NCI-H1436 treated with DMSO at 0.1 percent for 48 hours (cell line): ENCODE measurements at places on chromosomes 1 and 21.

GRCh38 chr1:160626509-160627342, 20.1 kb downstream of the SLAMF1 start:
- no peak for DNase-seq

DNA sequence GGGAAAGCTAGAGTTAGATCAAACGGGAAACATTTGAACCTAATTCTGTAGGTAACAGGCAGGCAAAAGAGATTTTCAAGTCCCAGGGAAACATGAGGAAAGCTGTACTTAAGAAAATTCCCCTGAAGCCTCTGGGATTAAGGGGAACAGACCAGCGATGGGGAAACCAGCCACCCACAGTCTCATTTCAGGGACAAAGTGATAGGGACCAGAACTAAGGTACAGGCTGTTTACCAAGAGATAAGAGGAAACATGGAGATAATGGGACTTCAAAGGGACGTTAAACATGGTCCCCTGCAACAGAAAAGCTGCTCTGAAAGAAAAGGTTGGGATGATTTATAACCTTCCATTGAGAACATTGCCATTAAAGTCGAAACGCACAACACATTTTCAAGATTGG, 84.4 kb downstream of the NTPCR start:
- no peak for DNase-seq

DNA sequence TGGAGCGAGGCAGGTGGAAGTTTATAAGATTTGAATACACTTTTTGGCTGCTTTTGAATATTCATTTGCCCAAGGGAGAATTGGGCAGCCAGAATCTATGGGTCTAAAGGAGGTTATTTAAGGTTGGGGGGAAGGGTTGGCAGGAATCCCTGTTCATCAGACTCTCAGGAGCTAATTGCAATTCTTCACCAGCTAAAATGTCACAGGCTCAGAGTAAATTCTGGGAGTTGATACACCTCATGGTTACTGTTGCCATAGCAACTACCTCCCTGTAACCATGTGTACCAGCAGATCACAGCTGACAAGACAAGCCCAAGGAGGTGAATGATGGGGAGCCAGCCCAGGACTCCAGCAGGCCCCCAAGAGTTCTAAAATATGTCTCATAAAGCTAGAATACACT, 75.5 kb downstream of the CAMK2N1 start:
- DNase-seq, result peak; percentile 24

- no peak for DNase-seq
These were observed 458.3 kb downstream of the MRPL39 start for GRCh38 chr21:25149022-25149421.

GRCh38 chr1:235739631-235740030, 90.0 kb upstream of the GNG4 start:
- no peak for DNase-seq

DNA sequence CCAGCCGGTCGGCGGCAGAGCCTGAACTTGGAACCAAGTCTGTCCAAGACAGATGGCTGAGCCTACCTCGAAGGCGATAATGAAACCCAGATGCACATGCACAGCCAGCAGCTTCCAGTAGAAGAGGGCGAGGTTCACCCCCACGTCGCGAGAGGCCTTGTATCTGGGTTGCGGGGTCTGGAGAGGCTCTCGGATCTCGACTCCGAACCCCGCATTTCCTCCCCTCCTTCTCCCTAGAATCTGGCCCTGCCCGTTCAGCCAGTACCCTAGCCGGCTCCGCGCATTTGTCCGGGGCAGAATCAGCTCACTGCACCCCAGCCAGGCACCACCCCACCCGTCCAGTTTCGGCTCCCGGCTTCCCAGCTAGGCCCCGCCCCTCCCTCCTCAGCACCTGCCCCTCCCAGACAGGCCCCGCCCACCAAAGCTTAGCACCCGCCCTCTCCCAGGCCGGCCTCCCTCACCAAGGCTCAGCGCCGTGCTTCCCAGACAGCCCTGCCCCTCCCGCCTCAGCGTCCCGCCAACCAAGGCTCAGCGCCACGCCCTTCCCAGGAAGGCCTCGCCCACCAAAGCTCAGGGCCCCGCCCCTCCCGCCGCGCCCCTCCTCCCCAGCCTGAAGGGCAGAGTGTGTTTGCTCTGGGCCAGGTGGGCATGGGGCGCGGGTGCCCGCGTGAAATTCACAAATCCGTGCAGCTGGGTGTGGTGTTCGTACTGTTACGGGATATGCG, 4.8 kb upstream of the ARHGEF19 start:
- peak; percentile 80 for DNase-seq

GRCh38 chr1:185087746-185088145, 42.4 kb downstream of the RNF2 start:
- no peak for DNase-seq

- no peak for DNase-seq
These were observed 44.1 kb downstream of the ALPL start for GRCh38 chr1:21553116-21553926.

- DNase-seq, result no peak
These were observed 26.2 kb upstream of the HHAT start for GRCh38 chr1:210302501-210302900.

DNA sequence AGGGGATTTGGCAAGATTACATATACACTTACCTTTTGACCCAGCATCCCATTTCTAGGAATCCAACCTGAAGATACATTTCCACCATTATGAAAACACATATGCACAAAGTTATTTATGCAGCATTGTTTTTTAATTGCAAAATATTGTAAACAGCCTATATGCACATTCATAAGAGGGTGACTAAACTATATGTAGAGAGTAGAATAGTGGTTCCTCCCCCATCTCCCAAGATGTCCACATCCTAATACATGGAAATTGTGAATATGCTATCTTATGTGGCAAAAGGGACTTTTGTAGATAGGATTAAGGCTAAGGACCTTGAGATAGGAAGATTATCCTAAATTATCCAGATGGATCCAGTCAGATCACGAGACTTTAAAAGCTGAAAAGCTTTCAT, 91.6 kb downstream of the CLEC20A start:
- no peak for DNase-seq

DNA sequence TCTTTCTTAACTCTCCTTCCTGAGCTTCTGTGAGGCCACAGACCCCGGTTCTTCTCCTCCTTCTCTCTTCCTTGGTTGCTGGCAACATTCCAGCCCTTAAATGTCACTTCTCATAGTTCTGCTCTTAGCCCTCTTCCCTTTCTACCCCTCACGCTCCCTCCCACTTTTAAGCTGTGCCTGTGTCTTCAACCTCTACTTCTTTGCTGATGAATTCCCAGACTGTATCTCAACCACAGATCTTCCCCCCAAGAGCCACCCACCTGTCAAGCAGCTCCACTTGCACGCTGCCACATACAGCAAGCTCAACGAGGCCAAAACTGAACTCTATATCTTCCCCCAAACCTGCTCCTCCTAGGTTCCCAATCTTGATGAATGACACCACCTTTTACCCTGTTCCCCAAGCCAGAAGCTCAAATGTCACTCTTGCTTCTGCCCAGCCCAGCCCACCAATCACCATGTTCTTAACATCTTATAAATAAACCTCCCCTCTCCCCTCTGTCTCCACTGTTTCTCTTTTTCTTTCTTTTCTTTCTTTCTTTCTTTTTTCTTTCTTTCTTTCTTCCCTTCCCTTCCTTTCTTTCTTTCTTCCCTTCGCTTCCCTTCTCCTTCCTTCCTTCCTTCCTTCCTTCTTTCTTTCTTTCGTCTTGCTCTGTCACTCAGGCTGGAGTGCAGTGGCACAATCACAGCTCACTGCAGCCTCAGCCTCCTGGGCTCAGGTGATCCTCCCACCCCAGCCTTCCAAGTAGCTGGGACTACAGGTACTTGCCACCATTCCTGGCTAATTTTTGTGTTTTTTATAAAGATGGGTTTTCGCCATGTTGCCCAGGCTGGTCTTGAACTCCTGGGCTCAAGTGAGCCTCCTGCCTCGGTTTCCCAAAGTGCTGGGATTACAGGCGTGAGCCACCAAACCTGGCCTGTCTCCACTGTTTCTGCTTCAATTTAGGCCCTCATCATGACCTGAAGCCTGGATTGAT, 19.8 kb upstream of the PTP4A2 start:
- DNase-seq, result no peak

GRCh38 chr1:24535021-24535424, 20.9 kb upstream of the NCMAP start:
- DNase-seq, result no peak

DNA sequence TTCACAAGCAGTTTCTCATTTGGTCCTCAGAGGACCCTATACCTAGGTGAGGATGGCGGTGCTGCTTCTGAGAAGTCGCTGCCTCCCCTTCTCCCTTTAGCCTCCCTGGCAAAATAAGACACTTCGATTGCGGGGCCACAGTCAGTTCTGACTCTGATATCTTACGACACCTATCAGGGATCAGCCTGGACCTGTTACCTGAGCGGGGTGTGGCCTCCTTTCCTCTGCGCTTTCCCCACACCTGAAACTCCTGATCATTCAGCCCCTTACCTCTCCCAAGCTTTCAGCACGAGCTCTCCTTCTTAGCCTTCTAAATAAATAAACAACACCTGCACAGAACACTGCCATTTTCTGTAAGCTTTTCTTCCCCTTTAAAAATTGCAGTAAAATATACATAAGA, 24.6 kb upstream of the GPR137B start:
- DNase-seq, result no peak

GRCh38 chr21:45148316-45148990, 74.1 kb downstream of the ADARB1 start:
- DNase-seq, result no peak

DNA sequence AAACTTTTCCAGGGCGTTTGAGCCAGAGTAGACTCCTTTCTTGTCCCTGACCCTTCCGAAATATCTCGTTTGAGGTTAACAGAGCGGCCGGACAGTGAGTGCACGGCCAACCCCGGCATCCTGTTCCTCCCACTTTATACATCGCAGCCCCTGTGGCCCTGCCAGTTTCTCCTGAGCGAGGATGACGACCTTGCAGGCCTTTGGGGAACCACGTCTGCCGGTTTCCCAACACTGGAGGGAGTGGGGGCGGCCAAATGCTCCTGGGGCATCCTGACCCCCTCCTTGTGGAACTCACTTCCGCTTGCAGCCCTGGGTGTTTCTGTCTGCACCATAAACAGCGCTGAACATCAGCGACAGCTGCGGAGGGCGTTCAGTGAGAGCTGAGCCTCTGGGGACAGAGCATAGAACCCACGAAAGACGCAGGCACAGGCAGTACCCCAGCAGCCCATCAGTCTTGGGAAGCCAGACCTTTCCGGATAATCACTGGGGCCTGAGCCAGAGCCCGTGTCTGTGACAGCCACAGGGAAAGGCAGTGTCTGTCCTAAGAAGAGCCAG, 4.8 kb upstream of the KCNAB2 start:
- no peak for DNase-seq

GRCh38 chr1:191831572-191831971, 326.7 kb upstream of the RGS18 start:
- no peak for DNase-seq

GRCh38 chr1:151435174-151435573, 24.1 kb downstream of the POGZ start:
- DNase-seq, result no peak

- no peak for DNase-seq
These were observed 91.9 kb downstream of the NFIA start for GRCh38 chr1:61174060-61174795.

GRCh38 chr1:54474310-54475251, 68.4 kb upstream of the SSBP3 start:
- no peak for DNase-seq

- DNase-seq, result no peak
These were observed 26.2 kb downstream of the GRHL3 start for GRCh38 chr1:24345334-24345733.

DNA sequence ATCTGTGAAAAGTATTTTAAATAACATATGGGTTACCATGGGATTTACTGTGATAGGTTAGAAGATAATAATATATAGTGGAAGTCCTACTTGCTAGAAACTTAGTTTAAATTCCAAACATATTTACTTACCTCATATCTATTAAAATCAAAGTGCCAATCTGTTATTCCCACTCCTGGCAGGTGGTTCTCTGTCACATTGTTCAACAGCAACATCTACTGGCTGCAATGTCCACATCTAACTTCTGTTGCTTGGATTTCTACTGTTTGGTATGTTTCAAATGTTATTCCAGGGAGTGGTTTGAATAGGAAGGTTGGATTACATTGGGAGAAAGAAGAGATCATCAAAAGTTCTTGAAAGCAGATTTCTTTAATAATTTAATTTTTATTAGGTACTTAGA, 122.5 kb upstream of the NCAM2 start:
- no peak for DNase-seq

DNA sequence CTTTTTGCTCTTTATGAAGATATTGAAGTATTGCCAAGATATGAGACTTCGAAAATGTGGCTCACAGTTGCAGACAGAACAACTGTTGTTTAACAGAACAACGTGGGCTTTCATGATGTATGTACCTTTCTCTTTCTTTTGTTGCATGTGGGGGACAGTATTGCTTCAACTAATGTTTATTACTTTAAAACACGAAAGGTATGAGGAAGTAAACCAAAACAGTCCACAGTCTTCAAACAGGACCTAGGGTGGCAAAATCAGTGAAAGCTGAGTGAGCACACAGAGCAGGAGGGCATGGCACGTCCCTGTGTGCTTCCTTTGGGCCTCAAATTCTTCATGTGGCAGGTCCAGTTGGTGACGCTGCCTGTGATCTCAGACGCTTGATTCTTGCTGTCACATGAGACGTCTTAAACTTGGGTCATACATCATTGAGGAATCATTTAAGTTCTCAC, 7.8 kb upstream of the CHAF1B start:
- DNase-seq, result no peak

- DNase-seq, result no peak
These were observed 33.2 kb downstream of the POFUT2 start for GRCh38 chr21:45254460-45254930.

DNA sequence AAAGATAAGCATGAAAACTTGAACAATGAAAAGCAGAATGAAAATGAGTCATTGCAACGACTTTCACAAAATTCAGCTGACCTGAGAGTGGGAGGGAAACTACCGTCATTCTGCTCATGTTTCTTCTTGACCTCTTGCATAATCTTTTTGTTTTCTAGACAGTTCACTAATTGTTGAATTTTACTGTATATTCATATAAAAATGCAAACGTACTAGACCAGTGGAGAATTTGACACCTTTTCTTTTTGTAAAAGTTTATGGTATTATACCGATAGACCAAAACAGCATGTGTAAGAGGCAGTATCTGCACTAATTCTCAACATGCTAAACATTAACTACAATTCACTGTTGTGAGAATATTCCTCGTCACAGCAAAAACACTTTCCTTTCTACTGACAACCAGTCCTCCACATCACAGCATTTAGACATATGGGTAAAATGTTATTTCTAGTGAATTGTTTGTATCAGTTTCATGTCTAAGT, 137.8 kb downstream of the GREM2 start:
- no peak for DNase-seq

DNA sequence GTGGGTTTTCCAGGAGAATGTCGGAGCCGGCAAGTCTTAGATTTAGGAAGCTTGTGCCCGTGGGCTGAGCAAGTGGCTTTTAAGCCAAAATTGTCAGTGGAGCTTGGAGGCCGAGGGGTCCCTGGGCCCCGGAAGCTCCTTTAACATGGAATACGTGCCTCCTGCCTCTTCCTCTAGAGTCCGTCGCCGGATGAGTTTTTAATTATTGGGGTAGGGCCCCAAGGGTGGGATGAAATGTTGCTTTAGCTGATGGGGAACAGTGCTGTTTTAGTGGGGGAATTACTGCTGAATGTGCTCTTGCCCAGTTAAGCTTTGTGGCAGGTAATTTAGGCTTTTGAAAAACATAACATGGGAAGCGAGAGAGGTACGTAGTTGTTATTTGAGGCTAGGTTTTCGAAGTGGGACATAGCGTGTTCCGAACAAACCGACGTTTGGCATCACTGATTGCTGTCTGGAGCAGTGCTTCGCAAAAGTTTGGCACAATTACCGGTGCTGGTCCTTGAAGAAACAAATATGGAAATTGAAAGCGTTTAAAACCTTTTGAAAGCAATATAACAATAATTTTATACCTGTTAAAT, 786 bp downstream of the RPL5 start:
- DNase-seq, result no peak
